ENCODE measurements at places on chromosomes 6 and 20.

DNA sequence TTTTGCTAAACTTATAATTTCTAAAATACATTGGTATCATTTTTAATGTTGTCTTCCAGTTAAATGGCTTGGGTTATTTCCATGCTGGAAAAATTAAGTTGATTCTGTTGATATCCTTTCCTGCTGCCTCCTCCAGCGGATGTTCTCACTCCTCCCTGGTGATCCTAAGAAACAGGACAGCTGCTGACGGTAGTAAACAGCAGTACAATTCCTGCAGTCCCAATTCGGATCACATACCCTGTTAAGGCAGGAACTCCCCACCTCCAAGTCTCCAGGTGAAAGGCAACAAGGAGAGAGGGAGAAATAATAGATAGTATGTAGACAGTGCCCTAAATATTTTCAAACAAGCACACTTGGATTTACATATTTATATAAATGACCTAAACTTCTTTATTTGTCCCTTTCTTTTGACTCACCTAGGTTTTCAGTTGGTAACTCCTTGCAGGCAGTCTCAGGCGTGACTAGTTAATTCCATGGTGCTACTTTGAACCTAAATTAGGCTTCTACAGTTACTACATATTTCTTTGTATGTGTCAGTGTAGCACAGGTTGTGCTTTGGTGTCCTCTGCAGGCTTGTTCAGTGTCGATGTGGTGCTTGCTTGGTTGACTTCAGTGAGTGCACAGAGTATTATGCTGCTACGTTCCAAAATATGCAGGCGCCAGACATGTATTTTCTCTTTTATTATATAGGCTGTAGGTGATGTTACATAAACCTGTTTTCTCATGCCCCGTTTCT, 126.0 kb downstream of the ADGRB3 start:
- no peak for DNase-seq

DNA sequence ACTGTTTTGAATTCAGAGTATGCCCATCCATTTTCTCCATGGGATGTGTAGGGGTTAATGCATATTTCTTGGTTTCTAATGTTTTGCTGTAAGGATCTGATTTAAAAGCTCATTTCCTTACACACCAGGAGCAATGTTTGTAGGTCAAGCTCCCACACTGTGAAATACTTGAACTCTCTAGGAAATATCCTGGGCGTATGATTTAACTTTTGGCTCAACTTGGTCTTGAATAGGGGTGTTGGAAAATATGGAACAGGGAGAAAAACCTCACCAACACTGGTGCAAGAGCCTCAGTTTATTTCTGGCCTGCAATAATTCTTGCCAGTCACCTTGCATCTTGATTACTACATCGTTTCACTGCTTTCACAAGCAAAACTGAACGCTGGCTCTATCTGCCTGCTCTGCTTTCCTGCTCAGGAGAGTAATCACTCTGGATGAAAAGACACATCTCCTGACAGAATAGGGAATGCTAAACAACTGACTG, 25.1 kb upstream of the RFPL4B start:
- DNase-seq: no peak

DNA sequence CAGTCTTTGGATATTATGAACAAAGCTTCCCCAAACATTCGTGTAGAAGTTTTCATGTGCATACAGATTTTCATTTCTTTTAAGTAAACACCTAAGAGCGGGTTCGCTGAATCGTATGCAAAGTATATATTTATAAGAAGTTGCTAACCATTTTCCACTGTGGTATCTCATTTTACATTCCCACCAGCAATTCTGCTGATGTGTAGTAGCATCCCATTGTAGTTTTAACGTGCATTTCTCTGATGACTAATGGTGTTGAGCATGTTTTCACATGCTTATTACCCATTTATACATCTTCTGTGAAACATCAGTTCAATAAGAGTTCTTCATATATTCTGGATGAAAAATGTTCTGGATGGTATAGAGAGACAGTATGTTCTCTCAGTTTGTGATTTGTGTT, 97.4 kb downstream of the IYD start:
- no peak for DNase-seq

DNA sequence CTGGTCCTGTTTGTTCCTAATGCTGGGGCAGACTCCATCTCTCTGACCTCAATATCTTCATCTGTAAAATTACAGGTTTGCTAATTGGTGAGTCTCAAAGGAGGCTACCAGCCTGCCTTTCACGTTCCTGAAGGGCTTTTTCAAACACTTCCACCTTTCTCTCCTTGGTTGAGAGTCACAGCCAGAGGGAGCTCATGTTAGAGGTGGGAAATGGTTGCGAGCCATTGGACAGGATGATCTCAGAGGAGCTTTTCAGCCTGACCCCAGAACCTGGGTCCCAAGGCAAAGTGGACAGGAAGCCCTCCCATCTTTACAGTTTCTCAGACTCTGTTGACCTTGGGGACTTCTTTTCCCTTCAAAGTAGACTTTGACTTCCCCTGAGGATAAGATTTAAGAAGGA, 37.6 kb downstream of the NDUFAF5 start:
- DNase-seq: no peak

GRCh38 chr20:21682521-21682954, 22.9 kb upstream of the PAX1 start:
- DNase-seq: no peak

GRCh38 chr20:57714409-57715267, 4.8 kb upstream of the PMEPA1 start:
- DNase-seq: no peak

DNA sequence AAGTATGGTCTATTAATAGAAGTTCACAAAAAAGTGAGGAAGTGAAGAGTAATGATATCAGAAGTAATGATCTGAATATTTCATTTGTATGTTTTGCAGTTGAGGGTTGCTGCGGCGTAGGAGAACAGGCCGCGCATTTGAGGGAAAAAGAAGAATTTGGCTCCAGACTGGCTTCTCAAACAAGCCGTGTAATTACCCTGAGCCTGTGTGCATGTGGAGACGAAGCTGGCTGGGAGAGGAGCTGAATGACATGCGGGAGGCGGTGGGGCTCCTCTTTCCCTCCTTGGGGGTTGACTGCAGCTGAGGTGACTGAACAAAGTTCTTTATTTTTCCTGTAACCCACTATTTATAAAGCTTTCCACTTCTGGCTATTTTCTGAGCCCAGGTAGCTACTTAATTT, 115.5 kb upstream of the AFDN start:
- no peak for DNase-seq

GRCh38 chr6:132392270-132392646, 9.0 kb downstream of the MOXD1 start:
- DNase-seq: no peak

DNA sequence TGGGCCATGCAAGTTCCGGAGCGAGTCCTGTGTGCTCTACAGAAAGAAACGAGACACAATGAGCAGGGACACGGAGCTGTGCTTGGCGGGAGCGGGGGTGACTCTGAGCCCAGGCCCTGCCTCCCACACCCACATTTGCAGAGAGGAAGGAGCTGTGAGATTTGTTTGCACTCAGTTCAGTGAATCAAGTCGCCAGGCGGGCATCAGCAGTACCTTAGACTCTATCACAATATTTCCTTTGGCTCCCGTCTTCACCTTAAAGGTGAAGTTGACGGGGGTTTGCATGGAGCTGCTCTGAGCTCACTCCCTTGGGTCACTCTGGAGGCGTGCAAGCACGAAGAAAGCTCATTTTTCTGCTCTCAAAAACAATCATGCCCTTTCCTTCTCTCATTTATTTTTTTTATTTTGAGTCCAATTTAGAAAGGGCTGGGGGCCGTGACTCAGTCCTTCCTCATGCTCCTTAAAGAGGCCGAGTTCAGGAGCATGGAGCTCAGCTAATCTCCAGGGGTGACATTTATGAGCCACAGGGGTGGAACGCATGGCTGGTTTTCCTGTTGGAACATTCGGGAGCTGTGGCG, 188.2 kb downstream of the NFATC2 start:
- DNase-seq: no peak
